ENCODE measurements at places on chromosomes 2 and 18. TPM values are rescaled to one million over a fixed set of nuclear protein-coding genes. Genes with fewer than 3 reads are reported as not detected.

DNA sequence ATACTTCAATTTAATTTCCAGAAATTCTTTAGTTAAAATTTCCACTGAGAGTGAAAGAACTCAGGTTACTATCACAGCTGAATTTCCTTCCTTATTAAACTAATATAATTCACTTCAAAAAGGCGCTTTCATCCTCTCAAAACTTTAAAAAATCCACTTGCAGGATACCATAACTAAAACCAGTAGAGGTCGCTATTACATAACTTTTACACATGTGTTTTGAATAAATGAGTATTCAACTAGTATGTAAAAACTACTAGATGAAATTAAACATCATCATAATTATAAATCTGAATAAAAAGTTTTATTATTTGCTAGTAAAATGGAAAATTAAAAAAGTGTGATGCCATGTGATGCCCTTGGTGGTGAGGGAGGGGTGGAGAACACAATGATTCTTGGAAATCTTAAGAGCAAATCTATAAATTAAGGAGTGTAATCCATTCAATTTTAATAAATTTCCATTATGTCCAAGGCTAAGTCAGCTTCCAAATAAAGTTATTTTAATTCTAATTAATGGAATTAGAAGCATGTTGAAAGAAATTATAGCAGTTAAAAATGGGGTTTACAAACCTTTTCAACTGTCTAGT is 61.4 kb downstream of the SOS1 start:
- no peak for DNase-seq

DCDC2C gene
- total RNA-seq: 1.2 TPM

GRCh38 chr2:216084547-216084946 is 2.8 kb downstream of the TMEM169 start:
- DNase-seq: no peak

GRCh38 chr2:43212216-43212835 is 14.1 kb downstream of the ZFP36L2 start:
- no peak for DNase-seq

DNA sequence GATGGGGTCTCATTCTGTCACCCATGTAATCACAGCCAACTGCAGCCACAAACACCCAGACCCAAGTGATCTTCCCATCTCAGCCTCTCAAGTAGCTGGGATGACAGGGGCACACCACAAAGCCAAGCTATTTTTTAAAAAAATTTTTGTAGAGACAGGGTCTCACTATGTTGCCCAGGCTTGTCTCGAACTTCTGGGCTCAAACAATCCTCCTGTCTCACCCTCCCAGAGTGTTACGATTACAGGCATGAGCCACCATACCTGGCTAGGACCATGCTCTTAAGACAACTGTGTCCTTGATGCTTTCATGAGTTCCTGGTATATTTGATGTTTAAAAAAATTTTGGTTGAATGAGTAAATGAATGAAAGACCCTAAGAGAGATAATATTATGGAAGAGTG is 19.4 kb downstream of the ABCB11 start:
- no peak for DNase-seq

AQP12A gene
- total RNA-seq: not detected

C2orf81 gene
- total RNA-seq: 0.41 TPM

DNA sequence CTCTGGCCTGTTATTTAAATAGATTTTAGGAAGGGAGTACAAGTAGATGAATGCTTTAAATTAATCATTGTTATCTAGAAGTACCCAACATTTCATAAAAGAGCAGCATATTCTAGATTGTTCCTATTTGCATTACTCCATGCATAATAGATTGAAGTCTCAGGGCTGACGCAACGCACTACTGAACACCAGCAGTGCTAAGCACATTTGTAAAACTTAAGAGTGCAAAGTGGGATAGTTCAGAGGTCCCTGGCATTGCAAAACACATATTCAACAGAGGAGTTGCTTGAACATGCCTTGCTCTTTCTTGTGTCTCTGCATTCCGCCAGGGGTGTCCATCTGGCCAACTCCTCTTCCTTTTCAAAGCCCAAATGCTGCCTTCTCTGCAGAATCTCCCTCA is 22.3 kb downstream of the CDKL4 start:
- DNase-seq: no peak

ZNF2 gene
- 11.4 TPM for total RNA-seq

CRYGD gene
- total RNA-seq: 2.4 TPM

DNA sequence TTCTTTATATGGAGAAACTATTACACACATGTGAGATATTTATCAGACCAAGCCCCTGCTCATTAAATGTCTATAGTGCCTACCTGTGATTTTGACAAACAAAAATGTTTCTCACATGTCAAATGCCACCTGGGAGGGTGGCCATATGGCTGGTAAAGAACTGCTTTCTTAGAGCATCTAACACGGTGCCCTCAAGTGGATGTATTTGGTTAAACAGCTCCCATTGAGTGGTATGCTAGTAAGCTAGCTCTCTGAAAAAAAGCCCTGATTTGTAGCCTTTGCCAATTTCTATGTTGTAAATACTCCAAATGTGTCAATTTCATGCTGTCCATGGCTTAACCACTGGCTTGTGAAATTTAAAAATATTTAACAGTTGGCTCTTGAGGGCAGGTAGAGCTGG is 94.6 kb downstream of the PMAIP1 start:
- DNase-seq: no peak

DNA sequence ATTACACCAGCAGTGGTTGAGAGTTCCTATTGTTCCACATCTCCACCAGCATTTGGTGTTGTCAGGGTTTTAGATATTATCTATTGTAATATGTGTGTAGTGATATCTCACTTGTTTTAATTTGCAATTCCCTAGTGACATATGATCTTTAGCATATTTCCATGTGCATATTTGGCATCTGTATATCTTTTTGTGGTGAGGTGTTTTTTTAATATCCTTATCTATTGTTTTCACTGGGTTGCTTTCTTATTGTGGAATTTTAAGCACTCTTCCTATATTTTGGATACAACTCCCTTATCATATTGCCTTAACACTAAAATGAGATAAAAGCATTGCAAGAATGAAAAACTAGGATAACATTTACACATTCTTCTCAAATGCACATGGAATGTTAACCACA is 453.9 kb upstream of the FSIP2 start:
- no peak for DNase-seq

DNA sequence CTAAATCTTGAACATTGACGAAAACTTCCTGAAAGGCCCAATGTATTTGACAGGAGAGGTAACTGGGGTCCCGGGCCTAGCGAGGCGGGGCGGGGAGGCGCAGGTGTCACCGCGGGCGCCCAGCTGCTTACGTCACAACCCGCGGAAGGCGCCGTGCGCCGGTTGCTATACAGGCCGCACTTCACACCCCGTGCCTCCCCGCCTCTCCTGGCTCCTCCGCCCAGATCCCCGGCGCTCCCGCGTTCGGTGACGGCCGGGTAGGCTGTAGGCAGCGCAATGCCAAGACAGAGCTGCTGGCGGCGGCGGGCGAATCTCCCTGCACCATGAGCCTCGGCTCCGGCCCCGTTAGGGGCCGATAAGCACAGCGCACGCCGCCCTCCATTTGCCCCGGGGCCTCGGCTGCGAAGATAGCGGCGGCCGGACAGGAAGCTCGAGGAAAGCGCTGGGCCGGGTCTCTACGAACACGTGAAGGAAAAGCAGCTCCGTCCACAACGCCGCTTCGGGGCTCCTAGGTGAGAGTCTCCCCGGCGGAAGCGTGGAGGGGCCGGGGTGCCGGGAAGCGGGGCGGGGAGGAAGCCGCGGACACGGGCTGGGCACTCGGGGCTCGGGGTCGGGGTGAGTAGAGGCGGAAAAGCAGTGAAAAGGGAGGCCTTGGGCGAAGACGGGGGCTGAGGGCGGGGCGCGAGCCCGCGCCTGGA is at the start of gene RNF138:
Gene RNF138, plus strand, starts transcription at position 151 of the 698 bp plus-strand sequence. CDS start 903 bp downstream, outside the sequence.
- peak; percentile 81 for DNase-seq

DNA sequence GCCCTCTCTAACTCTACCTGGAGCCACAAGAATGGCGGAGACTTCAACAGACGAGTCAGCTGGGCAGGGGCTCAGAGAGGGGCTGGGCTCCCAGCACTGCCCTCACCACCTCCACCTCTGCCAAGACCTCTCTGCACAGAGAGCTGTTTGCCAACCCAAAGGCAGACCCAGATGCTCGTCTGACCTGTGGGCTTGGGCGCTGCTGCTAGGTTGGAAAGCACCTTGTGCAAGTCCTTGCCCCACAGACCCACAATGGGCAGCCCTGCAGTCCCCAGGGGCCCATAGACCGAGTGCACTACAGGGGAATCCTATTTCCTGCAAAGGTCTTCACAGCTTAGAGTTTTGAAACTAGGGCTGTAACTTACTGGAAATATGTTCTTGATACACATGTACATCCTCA is 13.3 kb downstream of the ACKR3 start:
- no peak for DNase-seq

DNA sequence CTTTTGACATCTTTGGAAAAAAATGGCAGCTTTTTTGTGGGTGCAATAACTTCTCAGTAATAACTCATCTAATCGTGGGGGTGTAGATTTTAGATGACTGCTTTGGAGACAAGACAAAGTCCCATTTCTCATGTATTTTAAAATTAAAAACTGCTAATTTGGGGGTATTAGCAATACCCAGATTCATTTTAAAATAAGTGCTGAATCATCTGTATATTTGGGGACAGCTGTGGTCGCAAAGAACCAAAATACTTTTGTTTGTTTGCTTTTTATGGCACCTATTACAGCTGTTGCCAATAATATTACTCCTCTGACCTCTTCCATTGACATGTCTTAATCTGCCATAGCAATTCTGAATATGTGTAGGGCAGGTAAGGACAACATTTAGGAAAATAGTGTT is 45.4 kb downstream of the STAT1 start:
- no peak for DNase-seq

DNA sequence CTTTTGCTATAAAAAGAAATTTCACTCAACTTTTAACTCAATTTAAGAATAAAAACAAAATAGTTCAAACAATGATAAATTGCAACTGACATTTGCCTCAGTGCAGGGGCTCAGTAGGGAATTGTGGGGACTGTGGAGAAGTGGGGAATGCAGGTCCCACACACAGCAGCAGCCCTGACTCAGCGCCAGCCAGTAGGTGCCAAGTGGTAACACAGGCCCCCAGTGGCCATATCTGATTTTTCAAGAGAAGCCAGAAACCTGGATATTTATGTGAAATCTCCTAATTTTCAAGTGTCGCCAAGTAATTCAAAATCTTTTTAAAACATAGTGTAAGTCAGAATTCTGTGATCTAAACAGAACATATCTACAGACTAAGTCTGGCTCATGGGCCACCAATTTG is 186.3 kb downstream of the EN1 start:
- no peak for DNase-seq

GRCh38 chr2:216742411-216742810 is 47.1 kb upstream of the IGFBP5 start:
- DNase-seq: no peak
